ENCODE measurements at places on chromosomes 4 and X.

- no peak for DNase-seq
These were observed 102.8 kb upstream of the MAOA start for GRCh38 chrX:43553257-43553656.

- no peak for DNase-seq
These were observed 143.2 kb upstream of the ZCCHC13 start for GRCh38 chrX:74160816-74161215.

DNA sequence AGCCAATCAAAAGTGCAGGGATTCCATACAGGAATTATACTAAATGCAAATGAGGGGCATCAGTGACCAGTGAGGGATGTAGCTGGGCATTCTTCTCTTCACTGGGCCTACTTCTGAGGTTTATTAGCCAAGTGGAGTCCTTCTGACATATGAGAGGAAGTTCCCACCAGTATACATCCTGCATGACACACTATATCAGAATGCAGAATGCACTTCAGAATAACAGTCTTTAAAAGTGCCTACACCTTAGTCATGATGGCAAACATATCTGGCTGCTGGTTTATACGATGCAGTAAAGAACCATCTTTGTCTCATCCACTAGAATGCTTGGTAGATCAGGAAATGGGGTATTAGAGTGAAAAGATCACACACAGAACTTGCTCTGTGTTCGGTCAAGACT is 180.3 kb upstream of the PPARGC1A start:
- DNase-seq: no peak

DNA sequence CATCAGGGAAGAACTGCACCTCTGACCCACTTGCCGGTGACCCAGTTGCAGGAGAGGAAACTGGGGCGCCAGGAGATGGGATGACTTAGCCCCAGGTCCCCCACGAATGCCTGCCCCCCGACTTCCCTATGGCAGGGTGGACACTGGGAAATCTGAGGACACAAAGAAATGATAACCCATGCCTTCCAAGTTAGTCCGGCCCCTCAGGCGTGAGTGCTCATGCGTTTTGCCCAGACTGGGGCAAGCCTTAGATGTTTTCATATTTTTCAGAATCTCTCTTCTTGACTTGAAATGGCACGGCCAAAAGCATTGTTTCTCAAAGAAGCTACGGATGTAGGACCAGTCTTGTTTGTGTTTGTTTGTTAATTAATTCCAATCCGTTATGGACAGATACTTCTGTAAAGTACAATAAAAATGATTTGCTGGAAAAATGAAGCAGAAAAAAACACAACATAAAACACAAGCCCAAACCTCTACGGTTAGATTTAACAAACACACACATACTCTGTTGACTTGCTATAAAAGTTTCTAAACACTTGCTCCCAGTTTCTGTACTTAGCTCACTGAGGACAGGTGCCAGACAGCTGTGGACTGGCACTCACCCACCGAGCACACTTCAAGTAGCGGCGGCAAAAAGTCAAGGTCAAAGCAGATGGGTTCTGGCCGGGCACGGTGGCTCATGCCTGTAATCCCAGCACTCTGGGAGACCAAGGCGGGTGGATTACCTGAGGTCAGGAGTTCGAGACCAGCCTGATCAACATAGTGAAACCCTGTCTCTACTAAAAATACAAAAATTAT is 341.5 kb downstream of the BCOR start:
- DNase-seq: no peak

DNA sequence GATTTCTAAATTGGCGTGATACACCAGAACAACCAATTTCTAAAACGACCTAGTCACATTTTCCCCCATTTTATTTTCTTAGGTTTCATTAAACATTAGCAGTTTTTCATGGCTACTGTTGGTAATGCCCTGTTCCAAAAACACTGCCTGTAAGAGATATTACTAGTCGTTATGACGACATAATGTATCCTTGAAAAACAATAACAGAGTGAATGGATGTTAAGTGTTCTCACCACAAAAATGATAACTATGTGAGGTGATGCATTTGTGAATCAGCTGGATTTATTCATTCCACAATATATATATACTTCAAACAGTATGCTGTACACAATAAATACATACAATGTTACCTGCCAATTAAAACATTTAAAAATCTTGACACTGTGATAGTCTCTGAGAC is 1147.6 kb upstream of the PCDH10 start:
- no peak for DNase-seq

- DNase-seq: no peak
These were observed 6.8 kb upstream of the FGF2 start for GRCh38 chr4:122819708-122820449.

GRCh38 chr4:86452422-86452891 is 92.6 kb upstream of the MAPK10 start:
- DNase-seq: no peak

DNA sequence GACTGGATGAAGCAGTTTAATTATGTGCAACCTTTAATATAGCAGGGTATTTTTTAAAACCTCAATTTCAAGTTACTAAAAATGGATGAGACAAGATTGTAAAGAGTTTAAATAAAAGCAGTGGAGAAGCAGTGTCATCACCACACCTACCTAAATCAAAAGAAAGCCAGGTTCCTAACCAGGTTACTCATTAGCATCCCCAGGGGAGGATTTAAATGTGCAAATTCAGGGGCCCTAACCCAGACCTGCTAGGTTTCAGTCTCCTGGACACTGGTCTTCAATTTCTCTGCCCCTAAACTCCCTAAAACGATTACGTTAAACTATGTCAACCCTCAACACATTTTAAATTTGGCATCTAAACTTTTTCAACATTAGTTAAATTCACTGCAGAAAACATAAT is 116.9 kb upstream of the KLF3 start:
- DNase-seq: no peak

DNA sequence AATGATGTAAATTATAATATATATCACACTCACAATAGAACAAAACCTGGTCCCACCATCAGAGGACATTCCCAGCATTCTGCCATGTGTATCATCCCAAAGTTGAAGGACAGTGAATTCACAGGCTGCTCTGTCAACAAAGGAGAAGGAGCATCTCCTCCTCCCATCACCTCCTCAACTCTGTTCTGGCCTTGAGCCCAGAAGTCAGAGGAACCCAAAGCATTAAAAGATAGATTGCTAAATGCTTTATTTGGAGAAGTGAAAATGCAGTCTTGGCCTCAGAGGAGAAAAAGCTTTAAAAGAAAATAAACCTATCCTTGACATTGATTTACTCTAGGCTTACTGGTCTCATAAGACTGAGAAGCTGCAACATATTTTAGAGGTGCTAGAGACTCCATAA is 268.8 kb upstream of the RASGEF1B start:
- DNase-seq: no peak

DNA sequence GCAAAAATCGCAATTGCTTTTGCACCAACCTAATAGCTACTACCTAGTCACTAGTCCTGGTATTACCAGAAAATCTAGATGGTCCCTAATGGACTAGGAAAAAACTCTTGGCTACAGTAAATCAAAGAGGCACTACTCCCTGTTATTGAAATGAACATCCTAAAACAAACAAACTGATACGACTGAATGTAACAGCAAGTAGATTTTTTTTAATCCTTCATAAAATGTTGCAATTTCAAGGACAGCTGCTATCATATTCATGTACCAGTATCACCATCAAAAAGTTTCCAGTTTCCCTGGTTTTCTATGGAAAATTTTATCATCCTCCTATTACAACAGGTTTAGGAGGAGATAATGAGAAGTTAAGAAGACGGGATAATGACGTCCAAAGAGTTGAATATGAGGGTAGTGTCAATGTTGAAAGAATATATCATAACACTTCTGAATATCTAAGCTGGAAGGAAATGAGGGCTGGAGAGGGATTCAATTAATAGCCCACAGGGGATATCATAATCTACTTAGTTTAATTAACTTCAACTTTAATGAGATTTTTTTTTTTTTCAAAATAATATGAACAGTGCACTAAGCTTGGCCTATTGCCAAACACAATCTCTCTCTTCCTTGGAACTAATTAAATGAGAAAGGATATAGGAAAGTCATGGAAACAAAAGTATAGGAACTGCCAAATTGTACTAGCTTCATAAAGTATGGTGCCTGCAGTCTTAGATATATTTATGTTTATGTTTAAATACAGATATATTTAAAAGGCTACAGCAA is 94.8 kb upstream of the SMIM10 start:
- no peak for DNase-seq

DNA sequence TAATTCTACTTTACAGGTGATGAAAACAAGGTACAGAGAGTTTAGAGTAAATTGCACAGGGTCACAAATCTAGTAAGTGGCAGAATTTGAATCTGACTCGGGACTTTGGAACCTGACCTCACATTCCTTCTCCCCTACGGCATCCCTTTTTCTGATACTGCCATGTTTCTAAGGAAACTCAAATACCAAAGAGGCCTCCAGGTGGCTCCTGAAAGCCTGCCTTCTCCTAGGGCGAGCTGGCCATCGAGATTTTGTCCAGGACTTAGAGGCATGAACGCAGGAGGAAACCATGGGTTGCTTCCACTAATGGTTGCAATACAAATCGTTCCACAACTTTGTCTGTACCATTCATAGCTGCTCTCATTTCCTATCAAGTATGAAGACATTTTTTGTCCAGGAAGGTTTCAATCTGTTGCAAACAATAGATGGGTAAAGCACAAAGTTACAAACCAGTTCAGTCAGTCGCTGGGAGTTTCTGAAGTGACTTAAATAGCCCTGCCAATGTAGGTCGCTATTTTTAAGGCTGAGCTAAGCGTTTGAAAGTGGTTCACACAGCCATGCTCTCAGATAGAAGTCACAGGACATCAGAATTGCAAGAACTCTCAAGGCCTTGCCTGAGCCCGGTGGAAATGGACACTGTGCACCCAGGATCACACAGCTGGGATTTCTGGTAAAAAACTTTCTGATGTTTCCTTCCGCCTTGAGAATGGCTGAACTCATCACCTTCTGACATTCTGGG is 296.6 kb upstream of the PRPS2 start:
- DNase-seq: no peak

- no peak for DNase-seq
These were observed 19.8 kb upstream of the FAM241A start for GRCh38 chr4:112125416-112125815.

- DNase-seq: no peak
These were observed 18.5 kb downstream of the CNOT6L start for GRCh38 chr4:77800483-77801259.

GRCh38 chrX:154719132-154719675 is 31.7 kb downstream of the GAB3 start:
- no peak for DNase-seq

DNA sequence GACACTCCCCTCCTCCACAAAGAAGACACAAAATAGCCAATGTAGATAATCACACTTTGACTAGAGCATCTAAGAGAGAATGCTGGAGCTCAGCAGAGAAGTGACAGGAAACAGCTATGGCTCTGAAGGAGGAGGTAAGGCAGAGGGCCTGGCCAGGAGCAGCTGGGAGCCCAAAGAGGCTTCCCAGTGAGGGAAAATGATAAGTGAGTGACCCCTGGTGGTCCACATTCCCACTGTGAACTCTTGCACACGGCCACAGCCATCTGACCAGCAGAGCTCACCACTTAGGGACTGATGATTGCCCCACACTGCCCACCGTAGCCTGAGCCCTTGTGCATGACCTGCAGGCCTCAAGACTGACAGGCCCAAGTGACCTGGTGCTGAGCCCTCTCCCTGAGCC is 162.7 kb upstream of the GALNTL6 start:
- no peak for DNase-seq

DNA sequence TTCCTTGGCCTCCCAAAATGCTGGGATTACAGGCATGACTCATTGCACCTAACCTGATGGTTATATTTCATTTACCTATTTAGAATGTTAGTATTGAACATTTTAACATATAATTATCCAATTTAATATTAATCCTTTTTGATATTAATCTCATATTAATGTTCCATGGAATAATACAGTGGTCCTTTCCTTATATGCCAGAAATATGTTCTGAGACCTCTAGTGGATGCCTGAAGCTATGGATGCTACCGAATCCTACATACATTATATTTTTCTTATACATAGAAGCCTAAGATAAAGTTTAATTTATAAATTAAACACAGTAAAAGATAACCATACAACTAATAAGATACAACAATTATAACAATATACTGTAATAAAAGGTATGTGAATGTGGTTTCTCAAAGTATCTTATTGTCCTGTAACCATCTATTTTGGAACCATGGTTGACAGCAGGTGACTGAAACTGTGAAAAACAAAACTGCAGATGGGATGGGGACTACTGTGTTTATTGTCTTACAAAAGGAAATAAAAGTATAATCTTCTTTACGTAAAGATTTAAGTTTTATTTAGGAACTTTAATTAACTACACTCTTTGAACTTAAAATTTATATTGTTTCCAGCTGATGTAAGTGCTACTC is 431.4 kb downstream of the GRID2 start:
- no peak for DNase-seq

DNA sequence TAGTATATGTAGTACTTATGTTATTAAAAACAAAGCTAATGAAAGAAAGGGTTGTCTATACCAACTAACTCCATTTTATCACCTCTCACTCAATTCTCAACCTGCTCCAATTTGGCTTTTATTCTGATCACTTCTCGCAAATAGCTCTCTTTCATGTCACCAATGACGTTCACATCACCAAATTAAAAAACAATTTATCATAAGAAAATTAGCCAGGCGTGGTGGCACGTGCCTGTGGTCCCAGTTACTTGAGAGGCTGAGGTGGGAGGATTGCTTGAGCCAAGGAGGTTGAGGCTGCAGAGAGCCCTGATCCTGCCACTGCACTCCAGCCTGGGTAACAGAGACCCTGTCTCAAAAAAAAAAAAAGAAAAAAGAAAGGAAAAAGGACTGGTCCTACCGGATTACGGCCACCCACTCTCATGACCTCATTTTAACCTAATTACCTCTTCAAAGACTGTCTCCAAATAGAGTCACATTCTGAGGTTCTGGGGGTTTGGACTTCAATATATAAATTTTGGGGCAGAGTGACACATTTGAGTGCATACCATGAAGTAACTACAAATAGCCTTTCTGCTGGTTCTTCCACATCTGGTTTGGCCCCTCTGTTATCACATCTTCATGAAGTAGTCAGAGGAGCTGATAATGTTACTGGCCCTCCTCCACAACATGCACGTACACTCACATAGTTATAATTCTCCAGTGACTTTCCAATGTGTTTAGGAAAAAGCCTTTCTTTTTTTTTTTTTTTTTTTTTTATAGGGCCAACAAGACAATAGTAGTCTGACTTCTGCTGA is 15.8 kb upstream of the RBMX start:
- no peak for DNase-seq

DNA sequence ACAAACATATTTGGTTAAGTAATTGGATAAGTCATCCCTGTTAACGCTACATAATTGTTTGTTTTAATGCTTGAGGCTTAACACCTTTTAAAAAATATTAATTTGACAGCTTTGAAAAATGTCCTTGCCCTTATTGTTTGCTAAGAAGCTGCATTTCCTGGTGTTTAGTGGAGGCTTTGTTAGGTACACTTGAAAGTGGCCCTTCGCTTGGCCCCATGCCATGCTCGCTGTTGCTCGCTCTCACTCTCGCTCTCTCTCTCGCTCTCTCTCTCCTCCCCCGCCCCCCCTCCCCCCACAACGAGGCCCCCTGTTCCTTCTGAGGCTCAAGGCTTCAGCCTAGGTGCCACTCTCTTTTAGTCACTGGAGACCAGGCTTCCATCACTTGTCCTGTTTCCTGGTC is 139.6 kb downstream of the DCLK2 start:
- peak; percentile 66 for DNase-seq

- DNase-seq: no peak
These were observed 94.2 kb downstream of the CXCL13 start for GRCh38 chr4:77699731-77700210.

Measured in NCI-H1092 (cell line).